Left renal cortex interstitium (tissue), 4 donors: ENCODE measurements at places on chromosomes 4 and X.

- DNase-seq, result no peak
These were observed 318.2 kb downstream of the CCSER1 start for GRCh38 chr4:90445380-90445779.

GRCh38 chrX:109856974-109857373 lies 123.9 kb upstream of the ACSL4 start:
- DNase-seq, result no peak

DNA sequence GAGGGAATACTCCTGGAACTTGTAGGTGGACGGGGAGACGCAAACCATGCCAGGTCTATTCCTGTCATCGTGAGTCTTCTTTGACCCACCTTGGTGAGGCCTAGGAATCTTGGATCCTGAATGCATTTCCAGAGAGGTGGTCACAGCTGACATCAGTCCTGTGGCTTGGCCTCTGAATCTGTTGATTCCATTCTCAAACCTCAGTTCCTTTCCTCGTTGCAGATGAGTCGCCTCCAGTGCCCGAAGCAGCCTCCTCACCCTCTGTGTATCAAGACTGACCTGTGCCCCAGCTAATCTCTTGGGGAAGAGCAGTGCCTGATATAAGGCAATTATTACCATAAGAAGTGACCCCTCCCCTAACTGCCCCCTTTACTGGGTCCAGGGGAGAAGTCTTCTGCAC lies 118.1 kb downstream of the SMIM20 start:
- no peak for DNase-seq

- DNase-seq, result no peak
These were observed 41.3 kb downstream of the RBMX start for GRCh38 chrX:136839196-136839595.

DNA sequence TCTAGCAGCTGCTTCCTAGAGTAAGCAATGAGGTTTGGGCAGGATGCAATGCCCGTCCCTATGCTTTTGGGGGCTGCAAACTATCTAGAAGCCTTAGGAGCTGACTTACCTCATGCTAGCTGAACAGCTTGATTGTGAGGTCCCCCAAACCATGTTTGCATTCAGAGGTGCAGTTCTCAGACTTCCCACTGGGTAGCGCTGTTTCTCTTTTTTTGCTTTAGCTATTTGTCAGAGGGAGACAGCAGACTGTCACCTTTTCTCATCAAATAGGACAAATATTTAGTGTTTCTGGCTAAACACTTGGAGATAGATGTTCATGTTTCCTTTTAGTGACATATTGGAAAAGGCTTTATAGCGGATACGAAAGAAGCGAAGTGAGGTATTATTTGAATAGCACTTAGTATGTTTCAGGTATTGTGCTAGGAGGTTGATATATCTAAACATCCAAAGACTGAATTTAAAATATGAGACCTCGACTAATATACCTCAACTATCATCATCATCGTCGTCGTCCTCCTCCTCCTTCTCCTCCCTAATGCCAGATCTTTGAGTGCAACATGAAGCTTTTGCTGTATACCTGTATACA lies 18.7 kb upstream of the TMEM192 start:
- no peak for DNase-seq

- DNase-seq, result no peak
These were observed 507.9 kb downstream of the MID1IP1 start for GRCh38 chrX:39309018-39309635.

DNA sequence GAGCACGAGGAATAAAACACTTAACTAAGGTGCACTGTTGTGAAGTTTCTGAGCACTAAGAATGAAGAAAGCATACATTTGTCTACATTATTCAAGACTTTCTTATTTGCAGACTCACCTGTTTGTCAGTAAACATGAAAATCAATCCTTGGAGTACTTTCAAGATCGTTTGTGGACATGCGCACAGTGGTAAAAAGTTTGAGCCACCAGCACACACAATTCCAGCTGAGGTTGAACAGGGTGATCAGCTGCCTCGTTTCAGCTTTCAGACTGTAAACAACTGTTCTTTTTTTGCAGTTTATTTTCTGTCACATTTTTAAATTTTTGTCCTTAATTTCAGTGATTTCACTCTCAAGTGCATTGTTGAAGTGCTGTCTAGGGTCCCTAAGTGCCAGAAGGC lies 143.8 kb upstream of the VCX2 start:
- DNase-seq, result no peak

DNA sequence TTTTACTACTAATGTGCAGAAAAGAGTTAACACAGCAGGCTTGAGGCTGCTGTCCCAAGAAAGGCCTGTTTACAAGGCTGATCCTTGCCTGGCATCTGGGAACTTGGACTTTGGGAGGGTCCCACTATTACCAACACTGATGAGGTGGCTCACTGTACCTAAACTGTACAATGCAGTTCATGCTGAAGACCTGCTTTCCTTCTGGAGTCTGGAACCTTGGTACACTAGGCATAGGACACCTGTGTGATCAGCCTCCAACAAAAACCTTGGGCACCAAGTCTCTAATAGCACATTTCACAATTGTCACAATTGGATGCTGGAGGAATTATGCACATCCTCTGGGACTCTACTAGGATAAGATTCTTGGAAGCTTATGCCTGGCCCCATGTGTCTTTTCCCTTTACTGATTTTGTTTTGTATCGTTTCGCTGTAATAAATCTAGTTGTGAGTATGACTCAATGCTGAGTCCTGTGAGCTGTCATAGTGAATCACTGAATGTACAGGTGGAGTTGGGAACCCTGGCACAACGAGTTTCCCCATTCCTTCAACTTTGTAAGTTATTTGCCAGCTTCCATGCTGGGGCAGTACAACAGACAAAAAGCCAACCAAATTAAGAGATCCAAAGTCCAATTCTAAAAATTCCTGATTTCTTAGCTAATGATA lies 45.9 kb downstream of the TEC start:
- DNase-seq, result no peak

DNA sequence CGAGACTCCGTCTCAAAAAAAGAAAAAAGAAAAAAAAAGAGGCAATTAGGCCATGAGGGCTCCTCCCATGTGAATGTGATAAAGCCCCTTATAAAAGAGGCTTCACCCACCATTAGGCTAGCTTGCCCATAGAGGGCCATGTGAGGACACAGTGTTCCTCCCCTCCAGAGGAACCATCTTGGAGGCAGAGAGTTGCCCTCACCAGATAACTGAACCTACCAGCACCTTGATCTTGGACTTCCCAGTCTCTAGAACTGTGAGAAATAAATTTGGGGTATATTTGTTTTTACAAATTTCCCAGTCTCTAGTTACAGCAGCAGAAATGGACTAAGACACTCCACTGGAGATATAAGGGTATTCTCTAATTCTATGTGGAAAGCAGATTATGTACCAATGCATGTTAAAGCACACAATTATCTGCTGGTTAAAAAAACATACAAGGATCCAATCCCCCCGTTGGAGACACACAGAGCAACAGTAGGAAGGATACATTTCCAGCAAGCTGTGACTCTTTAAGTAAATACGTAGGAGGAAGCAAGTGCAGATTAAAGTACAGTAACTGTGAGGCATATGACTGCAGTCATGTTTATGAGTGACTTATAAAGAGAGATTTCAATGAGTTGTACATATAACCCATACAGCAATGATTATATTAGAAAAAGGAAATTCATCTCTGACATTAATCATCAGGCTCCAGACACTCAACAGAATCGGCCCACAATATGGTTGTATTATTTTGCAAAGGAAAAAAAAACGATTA lies 21.4 kb downstream of the SH3RF1 start:
- DNase-seq, result no peak

DNA sequence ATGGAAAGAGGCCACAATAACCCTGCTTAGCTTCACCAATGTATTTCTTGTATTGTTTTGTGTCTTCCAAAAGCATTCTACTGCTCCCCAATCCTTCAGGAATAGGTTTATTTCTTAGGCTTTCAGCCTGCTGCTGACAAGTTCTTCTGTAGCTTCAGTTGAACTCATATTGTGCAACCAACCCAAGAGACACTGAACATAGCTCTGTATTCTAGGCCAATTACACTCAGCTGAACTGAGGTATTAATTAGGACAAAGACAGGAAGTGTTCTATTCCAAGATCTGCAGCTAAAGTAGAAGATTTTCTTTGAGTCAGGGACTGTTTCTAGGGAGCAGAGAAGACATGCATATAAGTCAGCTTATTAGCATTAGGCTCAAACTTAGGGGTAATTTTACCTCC lies 151.8 kb downstream of the LHFPL1 start:
- no peak for DNase-seq

- no peak for DNase-seq
These were observed 15.0 kb upstream of the STS start for GRCh38 chrX:7132335-7133049.

GRCh38 chrX:10648614-10649013 lies 28.2 kb upstream of the MID1 start:
- no peak for DNase-seq

GRCh38 chrX:124098089-124098488 lies 136.6 kb downstream of the STAG2 start:
- DNase-seq, result no peak

GRCh38 chr4:38856524-38857337 lies at the start of gene TLR6:
Gene TLR6 (minus strand): TSS chr4:38856817. CDS start chr4:38829473, 27,344 bp downstream.
- DNase-seq, result no peak

DNA sequence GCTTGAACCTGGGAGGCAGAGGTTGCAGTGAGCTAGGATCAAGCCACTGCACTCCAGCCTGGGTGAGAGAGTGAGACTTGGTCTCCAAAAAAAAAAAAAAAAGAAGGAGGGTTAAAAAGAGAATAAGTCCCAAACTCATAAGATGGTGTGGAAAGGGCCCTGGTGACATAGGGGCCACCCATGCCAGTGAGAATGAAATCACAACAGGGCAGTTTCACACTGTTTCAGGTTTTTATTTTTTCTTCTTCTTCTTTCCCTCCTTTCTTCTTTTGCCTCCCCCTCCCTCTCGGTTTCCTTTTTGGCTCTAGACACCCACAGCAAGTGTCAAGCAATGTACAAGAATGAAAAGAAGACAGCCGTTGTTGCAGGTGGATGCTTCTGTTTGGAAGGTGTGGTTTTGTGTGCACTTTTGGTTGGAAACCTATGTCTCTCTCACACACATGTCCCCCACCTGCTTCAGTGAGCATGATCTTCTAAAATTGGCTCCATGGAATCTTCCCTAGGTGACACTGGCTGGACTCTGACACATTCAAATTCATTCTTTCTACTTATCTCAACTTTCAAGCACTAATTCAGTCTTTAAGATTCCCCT lies 14.4 kb upstream of the TLR8 start:
- no peak for DNase-seq

GRCh38 chrX:34880656-34881055 lies 61.9 kb upstream of the FAM47B start:
- DNase-seq, result no peak

- no peak for DNase-seq
These were observed 77.6 kb downstream of the AFF1 start for GRCh38 chr4:87012265-87012953.

- DNase-seq, result no peak
These were observed 25.9 kb upstream of the GUCY1A1 start for GRCh38 chr4:155640751-155641150.

- no peak for DNase-seq
These were observed 4.5 kb downstream of the GTPBP6 start for GRCh38 chrX:314049-314448.

DNA sequence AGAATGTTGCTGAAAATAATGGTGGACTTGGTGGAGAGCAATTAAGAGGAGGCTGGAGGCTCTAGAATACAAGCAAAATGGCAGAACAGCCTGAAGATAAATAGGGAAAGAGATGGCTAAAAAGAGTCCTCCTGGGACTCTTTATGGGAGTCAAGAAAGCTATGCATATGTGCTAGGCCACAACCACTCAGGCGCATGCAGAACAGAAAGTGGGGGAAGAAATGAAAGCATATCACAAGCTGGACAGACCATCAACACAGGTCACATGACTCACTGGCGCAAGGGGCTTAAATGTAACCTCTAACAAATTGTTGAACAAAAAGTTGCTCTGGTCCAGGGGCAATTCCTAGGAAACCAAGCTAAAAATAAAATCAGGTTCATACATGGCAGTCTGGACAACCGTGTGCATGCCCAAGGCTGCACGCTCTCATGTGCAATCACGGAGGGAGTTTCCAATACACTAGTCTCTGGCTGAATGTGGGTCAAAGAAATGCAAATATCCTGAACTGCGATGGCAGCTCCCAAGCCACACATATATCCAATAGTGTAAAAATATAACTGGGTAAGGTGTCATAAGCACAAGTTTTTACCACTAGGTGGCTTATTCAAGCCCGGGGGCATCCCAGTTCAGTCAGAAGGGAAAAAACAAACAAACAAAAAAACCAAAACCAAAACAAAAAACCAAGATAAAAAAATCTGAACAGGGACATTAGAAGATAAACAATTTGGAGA lies 45.4 kb downstream of the ZNF711 start:
- DNase-seq, result no peak

- no peak for DNase-seq
These were observed 64.4 kb downstream of the ASMT start for GRCh38 chrX:1679238-1679637.

- DNase-seq, result no peak
These were observed 31.7 kb downstream of the GAB3 start for GRCh38 chrX:154719132-154719675.

DNA sequence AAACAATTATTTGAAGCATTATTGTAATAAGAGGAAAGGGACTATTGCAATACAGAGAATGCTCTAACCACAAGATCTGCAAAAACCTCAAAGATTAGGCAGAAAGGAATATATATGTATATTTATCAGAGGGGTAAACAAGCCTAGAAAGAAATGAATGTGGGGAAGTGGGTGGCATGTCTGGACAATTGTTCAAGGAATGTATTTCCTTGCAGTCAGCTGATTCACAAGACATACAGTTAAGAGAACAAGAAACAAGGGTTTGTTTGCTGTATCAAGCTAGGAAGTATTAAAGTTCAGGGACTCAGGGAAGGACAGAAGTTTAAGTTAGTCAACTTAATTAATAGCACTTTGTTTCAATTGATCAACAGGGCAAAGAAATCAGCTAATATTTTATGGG lies 514.7 kb downstream of the CENPC start:
- DNase-seq, result no peak

- DNase-seq, result no peak
These were observed 29.9 kb downstream of the ZDHHC9 start for GRCh38 chrX:129813662-129814368.

DNA sequence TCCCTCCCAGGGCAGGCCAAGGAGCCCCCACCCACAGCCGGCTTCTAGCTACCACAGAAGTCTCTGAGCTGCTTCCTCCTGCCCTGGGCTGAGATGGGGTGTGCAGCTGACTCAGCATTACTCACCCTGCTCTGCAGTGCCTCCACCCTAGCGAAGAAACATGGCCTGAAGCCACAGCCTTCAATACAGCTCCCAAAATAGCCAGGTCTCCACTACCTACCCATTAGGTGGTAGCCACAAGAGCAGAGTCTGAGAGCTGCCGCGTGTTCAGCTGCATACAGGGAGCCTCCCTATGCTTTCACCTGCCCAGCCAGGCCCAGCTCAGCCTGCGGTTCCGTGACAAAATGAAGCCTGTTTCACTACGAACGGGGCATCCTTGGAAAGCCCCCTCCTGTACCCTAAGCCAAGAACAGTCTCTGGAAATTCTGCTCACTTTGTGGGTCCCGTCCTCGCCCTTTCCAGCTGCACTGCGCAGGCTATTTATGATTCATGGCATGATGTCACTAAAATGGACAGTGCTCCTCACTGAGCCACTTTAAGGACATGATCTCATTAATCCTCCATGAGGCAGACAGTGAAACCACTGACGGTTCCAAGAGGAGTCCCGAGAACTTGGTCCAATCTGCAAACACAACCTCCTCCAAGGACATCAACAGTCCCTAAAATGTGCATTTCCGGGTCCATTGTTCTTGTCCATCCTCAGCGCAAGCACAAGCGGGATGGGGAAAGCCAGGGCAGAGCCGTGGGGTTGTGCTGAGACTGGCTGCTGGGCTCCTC lies 20.2 kb downstream of the WDR1 start:
- DNase-seq, result no peak

- no peak for DNase-seq
These were observed 42.6 kb downstream of the RGS12 start for GRCh38 chr4:3335385-3335784.

GRCh38 chr4:97950836-97951235 lies 192.4 kb downstream of the STPG2 start:
- DNase-seq, result no peak
